ENCODE measurements at places on chromosomes 4 and X. TPM values are rescaled to one million over a fixed set of nuclear protein-coding genes. Genes with fewer than 3 reads are reported as not detected.

The CENPI gene
- total RNA-seq = 11.5 TPM

The BEND4 gene
- total RNA-seq = not detected

DNA sequence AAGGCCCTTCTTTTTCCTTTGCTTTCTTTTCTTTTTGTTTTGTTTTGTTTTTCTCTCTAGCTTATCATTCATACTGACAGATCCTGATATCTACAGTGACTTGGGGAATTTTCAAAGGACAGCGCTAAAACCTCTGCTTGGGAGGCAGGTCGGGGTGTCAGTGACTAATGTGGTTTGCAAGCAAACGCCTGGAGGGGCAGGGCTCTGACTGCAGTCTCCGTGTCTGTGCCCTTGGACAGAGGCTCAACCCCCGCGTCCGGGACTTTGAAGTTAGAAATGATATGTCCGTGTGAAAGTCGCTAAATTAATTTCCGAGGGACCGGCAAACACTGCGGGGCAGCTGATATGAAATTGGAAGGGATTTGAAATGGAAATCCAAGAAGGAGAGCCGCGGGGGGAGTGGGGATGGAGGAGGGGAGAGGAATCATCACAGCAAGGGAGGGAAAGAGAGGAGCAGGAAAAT is 312.4 kb downstream of the DHRSX start:
- DNase-seq = no peak

- peak; percentile 66 for DNase-seq
Measured at GRCh38 chrX:154013614-154014360, 5.9 kb downstream of the IRAK1 start.

GRCh38 chr4:111633663-111634266 is 511.5 kb upstream of the FAM241A start:
- no peak for DNase-seq

DNA sequence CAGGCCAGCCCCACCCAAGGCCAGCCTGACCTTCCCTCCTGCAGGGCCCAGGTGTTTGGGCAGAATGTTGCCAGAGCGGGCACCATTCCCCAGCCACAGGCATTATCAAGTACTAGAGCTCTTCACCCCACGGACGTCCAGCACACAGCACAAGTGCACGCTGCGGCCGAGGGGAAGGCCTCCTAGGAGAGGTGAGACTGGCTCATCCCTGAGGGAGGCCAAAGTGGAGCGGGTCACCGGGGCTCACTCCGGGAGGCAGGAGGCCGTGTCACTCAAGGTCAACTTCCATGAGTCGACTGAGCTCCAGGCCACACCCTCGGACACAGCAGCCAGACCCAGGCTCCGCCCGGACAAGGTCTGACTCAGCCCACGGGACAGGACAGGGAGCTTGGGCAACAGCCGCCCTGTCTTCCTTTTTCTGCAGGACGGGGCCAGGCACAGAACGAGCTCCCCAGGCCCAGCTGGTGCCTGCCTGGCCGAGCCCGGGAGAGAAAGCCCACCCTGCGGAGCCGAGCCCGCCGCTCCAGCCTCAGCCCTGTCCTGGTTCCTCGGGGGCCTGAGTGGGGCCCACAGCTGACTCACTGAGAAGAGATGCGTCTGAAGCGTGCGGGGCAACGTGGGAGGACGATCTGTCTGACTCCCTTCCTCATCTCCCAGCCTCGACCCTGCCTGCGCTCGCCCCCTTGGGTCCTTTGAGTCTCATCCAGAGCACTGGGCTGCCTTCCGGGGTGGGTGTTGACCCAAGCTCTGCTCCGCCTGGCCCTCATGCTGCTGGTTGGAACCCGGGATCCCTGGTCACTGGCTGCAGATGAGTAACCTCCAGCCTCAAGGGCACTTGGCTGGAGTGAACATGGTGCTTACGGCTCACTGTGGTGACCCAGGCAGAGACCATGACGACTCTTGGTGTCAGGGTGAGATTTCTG is 1.6 kb downstream of the SLC49A3 start:
- DNase-seq = peak; percentile 66

- DNase-seq = no peak
Measured at GRCh38 chr4:142331132-142331531, 515.0 kb downstream of the INPP4B start.

The NIPAL1 gene
- total RNA-seq = 16.5 TPM

- no peak for DNase-seq
Measured at GRCh38 chr4:112807083-112807482, 170.1 kb downstream of the LARP7 start.

DNA sequence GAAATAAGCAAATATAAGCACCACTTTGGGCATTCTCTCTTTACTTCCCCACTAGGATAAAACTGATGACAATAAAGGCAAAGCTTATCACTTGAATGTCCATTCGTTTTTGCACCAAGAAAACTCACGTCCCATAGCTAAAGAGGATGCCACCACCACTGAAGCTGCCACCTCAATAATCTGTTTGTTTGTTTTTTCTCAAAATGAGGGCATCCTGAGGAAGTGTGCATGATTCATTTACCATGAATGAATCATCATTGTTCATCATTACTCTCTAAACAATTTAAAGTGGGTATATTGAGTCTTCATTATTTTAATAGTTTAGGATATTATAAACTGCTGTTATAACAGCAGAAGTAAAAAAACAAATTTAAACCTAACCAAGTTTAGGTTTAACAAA is 168.2 kb downstream of the DCTD start:
- no peak for DNase-seq

The MAGEB10 gene
- total RNA-seq = not detected

- DNase-seq = no peak
Measured at GRCh38 chrX:125203365-125203736, 116.3 kb upstream of the TEX13C start.

DNA sequence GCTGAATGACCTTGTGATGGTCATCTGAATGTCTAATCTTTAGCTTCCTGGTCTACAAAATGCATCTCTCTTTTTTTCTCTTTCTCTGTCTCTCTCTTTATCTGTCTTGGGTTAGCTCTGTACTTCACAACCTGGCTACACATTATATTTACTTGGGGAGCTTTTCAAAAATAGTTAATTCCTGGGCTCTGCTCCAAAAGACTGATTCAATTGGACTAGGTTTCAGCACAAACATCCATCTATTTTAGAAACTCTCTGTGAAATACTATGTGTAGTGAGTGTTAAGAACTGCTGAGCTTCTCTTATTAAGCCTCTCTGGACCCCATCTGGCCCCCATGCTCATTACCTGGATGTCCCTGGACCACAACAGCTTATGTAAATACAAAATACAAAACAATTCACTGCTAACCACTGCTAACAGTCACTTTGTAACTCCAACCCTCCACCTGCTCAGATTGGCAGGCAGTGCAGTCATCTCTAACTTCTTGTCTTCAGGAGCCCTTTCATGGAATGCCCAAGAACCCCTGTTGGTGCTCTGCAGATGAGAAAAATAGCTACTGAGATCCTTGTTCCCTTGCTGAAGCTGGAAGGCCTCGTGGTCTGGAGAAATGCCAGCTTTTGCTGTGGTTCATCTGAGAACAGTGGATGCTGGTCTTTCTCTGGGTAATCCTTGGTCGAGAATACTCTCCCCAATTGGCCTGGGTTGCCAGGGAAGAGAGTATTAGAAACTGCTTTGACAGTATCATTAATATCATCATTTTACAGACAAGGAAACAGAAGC is 14.8 kb upstream of the BOD1L1 start:
- DNase-seq = no peak

DNA sequence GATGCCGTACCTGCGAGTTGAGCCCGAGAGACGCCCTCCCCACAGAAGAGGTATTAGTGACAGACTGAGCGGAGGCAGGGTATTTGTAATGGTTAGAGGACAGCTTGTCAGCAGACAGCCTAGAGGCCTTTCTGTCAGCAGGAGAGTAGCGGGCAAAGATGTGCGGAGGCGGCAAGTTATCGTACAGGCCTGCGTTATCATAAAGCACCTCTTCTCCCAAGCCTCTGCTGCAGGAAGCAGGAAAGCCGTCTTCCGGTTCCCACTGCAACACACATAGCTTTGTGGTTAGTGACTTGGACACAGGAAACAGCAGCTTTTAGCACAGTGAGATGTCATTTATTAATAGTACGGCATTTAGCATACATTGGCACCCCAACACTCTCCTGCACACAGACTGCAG is 158.3 kb downstream of the AFAP1 start:
- DNase-seq = no peak

The VCX3A gene
- not detected for total RNA-seq

- no peak for DNase-seq
Measured at GRCh38 chrX:113124693-113125092, 284.1 kb upstream of the AMOT start.

DNA sequence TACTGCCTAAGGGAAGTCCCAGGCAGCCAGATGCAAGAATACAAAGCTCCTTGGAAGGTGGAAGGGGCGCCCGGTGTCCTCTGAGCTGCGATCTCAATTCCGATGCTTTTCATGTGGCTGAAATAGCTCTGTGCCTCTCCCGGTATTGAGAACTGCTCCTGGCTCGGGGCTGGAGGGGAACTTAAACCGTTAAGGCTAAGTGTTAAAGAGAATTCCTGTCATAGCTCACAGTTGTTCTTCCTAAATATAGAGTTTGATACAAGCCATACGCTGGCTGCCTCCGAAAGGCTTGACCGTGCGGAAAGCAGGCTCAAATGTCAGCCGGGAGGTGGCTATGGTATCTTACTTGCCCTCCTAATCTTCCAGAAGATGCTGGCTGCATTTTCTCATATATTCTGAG is at the start of gene SMPX:
SMPX (minus strand) TSS at position 157 of the 400 bp plus-strand sequence. CDS start 3,826 bp downstream, outside the sequence.
- no peak for DNase-seq

- DNase-seq = no peak
Measured at GRCh38 chrX:102976793-102977495, 39.9 kb downstream of the RAB40AL start.

The MXRA5 gene
- not detected for total RNA-seq

GRCh38 chr4:68390205-68390935 is 40.5 kb upstream of the YTHDC1 start:
- no peak for DNase-seq

The MAPK10 gene
- 0.51 TPM for total RNA-seq

The MAGEA1 gene
- total RNA-seq = not detected

The PRSS12 gene
- 4.3 TPM for total RNA-seq

- no peak for DNase-seq
Measured at GRCh38 chr4:93605163-93605562, 223.4 kb upstream of the ATOH1 start.

- no peak for DNase-seq
Measured at GRCh38 chrX:129938081-129938480, 32.1 kb downstream of the UTP14A start.

The SRPX gene
- not detected for total RNA-seq

The ABLIM2 gene
- 0.13 TPM for total RNA-seq

The ZRSR2 gene
- 3.8 TPM for total RNA-seq

DNA sequence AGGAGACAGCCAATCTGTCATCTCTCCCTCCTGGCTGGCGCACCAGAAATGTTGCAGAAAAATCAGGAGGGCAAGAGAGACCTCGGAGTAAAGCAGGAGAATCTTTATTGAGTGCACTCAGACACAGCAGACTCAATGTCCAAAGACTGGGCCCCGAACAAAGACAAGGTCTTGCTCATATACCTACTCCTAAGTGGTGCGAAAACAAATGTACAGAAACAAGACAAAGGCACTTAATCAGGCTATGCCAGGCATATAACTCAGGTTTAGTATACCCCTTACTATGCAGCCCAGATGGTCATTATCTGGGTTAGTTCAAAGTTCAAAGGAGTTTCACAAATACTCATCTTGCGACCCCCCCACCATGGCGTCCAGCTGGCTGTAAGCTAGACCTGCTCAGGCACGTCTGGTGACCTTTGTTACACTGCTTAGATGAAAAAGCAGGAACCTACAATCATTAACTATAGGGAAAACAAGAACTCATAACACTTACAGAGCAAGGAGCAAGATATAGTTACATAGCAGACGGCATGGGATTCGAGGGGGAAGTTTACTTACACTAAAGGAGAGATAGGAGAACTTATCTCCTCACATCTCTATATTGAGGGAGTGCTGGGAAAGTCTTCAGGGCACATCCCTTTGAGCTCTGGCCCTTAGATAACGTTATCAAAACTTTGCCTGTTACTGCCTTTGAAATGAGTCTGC is 27.5 kb downstream of the SULT1E1 start:
- DNase-seq = peak; percentile 69

DNA sequence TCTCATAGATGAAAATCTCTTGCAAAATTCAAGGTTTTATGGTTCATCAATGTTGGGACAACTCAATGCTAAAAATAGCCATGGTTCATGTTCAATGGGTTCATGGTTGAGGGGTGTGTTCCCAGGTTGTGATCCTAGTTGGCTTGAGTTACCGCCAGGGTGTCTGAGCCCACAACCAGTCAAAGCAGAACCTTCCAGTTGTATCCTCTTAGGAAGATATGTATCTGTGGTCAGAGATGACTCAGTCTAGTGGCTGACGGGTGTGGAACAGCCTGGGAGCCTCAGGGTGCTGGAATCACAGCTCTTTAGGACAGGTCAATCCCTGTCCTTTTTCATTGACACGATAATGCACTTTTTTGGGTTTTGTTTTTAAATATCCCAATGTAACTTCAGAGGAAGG is 192.3 kb upstream of the NR3C2 start:
- peak; percentile 11 for DNase-seq

The MAGEA2 gene
- not detected for total RNA-seq

DNA sequence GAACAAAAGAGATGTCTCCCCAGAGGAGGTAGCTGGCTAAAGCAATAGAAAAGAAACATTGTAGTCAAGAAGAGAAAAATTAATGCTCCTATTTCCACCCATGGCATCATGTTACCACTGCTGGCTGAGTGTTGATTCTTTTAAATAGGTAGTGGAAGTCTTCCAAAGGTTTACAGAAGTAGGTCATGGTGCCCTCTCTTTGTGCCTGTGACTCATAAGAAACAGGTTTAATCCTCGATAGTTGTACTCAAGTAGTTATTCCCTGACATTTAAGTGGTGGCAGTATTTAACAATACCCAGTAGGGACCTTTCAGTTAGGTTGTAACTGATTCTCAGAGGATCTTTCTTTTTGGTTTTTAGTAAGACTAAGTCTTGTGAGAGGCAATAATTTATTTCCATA is 247.8 kb downstream of the TEX13A start:
- no peak for DNase-seq

- DNase-seq = peak; percentile 66
Measured at GRCh38 chrX:42615161-42615563, 162.8 kb downstream of the PPP1R2C start.

DNA sequence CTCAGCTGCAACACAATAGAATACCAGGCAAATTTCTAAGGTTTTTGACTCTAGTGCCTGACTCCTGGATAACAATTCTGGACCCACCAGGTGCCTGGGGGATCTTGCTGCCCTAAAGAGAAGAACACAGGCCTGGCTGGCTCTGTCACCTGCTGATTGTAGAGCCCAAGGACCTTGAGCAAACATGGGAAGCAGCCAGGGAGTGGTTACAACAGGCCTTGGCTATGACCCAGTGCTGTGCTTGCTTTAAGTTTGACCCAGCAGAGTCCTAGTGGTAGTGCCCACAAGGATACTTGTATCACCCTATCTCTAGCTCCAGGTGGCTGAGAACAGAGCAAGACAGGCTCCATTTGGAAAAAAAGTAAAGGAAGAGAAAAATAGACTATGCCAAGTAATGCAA is 176.8 kb upstream of the DCAF12L2 start:
- DNase-seq = no peak

The PARM1 gene
- total RNA-seq = 1.1 TPM

The CLDN34 gene
- total RNA-seq = not detected

The STATH gene
- total RNA-seq = not detected

- DNase-seq = no peak
Measured at GRCh38 chrX:107723511-107723910, 52.1 kb downstream of the TSC22D3 start.

The YIPF7 gene
- not detected for total RNA-seq

- DNase-seq = peak; percentile 46
Measured at GRCh38 chr4:40702800-40703151, 47.0 kb upstream of the NSUN7 start.

The ZAR1 gene
- total RNA-seq = not detected

GRCh38 chr4:53477038-53477565 is 99.7 kb downstream of the FIP1L1 start:
- no peak for DNase-seq

The NAP1L2 gene
- total RNA-seq = not detected
